ENCODE measurements at places on chromosomes 6 and 20.

- DNase-seq, result no peak
Observed at GRCh38 chr6:122702841-122703240, 76.7 kb upstream of the FABP7 start.

- DNase-seq, result no peak
Observed at GRCh38 chr20:33858666-33859065, 47.5 kb downstream of the CHMP4B start.

DNA sequence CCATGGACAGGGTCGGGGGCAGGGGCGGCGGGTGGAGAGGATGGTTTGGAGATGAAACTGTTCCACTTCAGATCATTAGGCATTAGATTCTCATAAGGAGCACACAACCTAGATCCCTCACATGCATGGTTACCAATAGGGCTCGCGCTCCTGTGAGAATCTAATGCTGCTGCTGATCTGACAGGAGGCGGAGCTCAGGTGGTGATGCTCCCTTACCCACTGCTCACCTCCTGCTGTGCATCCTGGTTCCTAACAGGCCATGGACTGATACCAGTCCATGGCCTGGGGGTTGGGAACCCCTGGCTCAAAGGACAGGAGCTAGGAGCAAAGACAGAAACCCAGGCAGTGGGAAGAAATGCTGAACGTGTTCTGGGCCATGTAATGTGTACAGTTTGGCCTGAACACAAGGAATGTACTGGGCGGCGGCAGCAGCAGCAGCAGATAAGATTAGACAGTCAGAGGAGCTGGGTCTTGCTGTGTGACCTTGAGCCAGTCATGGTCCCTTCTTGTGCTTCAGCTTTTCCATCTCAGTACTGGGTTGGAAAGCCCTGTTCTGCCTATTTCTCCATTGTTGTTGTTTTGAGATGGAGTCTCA is 4.7 kb upstream of the SPAG4 start:
- no peak for DNase-seq

GRCh38 chr6:161618831-161619454 is 345.1 kb upstream of the AGPAT4 start:
- DNase-seq, result no peak

DNA sequence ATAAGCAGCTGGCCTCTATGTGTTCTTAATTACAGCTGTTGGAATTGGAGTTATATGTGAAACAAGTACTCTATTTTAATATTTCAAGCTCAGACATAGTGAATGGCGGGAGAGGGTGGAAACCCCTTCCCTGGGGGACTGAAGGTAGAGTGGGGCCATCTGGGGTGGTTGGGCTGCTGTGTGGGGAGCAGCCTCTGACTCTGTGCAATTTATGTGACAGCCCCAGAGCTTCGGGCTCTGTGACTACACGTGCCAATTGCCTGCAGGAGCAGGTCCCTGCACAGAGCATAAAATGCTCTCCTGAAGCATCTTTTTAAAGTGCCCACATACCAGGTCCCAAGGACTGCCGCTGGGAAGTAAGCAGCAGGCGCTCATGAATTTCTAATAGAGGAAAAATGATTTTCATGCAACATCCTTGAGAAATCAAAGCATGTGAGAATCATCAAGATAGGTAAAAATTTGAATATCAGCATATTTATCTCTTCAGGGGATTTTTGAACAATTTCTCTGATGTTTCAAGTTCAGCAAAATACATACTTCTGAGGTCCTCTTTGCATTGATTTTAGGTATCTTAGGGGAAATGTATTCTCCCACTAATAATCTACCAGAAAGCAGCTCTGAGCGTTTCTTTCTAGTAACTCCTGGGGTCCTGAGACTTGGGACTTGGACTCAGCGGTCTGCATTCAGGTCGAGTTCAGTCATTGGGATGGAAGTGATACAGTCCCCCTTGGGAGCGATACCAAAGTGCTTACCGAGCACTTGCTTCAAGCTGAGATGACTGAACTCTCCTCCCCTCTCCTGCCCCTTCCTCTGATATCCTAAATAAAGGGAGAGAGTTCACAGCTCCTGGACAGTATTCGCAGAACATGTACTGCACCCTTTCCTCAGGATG is 40.0 kb downstream of the ALDH8A1 start:
- no peak for DNase-seq

- no peak for DNase-seq
Observed at GRCh38 chr6:157236040-157236725, 87.1 kb downstream of the TMEM242 start.

GRCh38 chr6:50829898-50830444 is 11.3 kb downstream of the TFAP2B start:
- no peak for DNase-seq

DNA sequence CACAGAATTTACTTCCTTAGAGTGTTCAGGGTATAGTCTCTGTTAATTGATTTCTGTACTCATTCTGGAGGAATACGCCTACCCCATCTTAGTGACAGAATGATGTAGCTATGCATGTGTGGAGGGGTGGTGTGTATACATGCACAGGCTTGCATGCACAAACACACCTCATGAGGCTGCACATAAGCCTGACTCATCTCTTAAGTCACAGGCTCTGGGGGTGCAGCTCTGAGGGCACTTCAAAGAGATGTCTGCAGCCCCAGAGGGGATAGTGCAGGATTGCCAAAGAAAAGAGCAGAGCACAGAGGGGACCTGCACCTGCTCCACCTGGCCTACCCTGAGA is 24.6 kb downstream of the TBX18 start:
- DNase-seq, result no peak

GRCh38 chr6:85112540-85112939 is 337.3 kb upstream of the NT5E start:
- no peak for DNase-seq

DNA sequence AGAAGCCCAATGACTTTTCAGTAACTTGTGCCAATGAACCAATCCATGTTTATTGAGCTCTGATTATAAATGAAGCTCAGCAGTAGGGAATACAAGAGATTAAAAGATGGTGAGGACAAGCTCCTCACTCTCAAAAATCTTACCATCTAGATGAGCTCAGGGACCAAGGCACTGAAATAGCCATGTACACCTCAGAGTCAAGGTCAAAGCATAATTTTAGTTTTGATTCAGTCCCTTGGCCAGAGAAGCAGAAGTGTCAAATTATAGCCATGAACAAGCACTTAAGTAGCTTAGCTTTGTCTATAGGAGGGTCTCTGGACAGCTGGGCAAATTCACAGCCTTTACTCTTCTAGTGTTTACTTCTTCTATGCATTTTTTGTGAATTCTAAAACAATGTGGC is 131.0 kb upstream of the DTNBP1 start:
- DNase-seq, result no peak

- DNase-seq, result no peak
Observed at GRCh38 chr20:54475334-54476168, at the start of gene DOK5. DOK5 (plus strand) TSS chr20:54475593; CDS start chr20:54475947, 354 bp downstream.

GRCh38 chr20:51419231-51419630 is 123.3 kb downstream of the NFATC2 start:
- no peak for DNase-seq

- no peak for DNase-seq
Observed at GRCh38 chr20:5630071-5630470, 120.1 kb upstream of the SHLD1 start.

- DNase-seq, result no peak
Observed at GRCh38 chr20:19992996-19993908, 23.9 kb upstream of the NAA20 start.

DNA sequence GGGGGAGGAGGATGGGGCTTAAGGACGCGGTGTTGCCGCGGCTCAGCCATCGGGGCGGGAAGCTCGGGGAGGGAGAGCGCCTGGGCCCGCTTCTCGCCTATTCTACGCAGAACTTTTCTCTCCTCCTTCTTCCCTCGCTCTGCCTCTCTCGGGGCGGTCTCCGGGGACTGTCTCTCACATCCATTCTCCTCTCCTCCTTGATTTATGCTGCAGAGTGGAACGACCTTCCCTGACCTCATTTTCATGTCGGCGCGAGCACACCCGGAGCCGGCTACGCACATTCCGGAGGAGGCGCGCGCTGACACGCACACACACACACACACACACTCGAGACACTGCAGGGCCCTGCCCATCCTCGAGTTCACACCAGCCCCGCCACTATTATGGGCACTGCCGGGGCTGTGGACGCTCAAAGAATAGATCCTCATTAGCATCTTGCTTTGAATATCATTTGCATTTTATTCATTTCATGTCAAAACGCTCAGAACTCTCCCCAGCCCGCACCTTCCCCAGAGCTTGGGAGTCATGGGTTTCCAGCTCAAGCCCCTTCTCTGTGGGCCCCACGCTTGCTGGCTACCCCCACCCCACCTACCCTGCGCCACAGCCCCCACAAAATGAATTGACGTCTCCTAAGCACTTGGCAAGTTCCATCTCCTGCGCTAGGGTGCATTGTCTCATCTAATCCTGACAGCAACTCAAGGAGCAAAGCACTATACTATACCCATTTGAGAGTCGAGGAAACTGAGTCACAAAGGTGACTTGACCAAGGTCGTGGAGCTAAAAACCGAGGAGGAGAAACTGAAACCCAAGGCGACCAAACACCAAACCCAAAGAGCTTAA is 36.8 kb downstream of the NCR2 start:
- DNase-seq, result no peak

DNA sequence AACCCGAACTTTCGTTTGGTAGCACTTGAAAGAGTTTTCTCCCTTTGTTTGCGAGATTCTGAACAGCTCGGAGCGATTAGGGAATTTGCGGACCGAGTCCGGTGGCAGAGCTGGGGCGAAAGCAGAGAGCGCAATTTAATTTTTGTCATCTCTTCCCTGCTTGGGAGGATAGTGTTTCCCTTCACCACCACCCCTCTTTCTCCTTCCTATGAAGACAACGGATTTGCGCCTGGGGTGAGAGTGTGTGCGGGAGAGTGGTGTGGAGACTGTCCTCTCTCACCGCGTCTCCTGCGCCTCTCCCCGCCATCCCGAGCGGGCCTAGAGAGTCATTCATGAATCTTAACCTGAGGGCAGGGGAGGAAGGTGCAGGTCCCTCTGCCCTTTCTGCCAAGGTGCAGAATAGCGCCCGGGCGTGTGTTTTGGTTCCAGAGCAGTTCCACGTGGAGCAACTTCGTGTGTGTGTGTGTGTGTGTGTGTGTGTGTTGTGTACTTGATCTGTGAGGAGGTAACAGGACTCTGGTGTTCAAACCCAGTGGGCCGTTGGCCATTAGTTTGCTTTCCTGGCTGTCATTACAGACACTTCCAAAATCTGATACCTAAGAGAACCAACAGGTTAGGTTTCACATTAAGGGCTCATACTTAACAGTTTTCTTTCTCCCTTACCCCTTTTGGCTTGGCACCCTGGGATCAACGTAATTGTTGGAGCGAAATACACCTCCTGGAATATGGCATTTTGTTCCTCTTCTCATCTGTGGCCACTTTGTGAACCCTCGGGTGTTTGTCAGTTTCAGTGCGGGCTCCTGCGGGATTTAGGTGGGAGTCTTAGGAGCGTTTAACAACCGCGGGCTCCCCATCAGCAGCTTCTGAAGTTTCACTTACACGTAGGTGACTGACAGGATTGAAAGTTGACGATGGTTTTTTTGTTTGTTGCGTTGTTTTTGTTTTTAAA is 1.8 kb downstream of the EYA4 start:
- DNase-seq, result no peak

GRCh38 chr6:35186571-35186970 is 27.2 kb upstream of the SCUBE3 start:
- no peak for DNase-seq

DNA sequence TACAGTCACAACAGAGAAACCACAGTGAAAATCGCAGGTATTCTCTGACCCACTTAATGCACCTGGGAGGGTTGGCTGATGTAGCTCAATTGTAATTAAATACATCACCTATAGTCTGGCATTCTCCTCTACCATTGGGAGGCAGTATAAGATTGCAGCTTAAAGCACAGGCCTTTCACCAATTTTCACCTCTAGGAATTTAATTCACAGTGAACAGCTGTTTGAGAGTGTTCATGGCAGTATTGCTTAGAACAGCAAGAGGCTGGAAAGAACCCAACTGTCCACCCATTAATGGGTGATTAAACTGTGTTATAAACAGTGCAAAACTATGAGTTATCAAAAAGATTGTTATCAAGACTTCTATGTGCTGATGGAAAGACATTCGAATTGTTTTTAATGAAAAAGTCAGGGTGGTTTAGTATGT is 2.0 kb downstream of the EDEM2 start:
- DNase-seq, result peak; percentile 37

- no peak for DNase-seq
Observed at GRCh38 chr20:48720256-48720985, 107.4 kb downstream of the PREX1 start.

DNA sequence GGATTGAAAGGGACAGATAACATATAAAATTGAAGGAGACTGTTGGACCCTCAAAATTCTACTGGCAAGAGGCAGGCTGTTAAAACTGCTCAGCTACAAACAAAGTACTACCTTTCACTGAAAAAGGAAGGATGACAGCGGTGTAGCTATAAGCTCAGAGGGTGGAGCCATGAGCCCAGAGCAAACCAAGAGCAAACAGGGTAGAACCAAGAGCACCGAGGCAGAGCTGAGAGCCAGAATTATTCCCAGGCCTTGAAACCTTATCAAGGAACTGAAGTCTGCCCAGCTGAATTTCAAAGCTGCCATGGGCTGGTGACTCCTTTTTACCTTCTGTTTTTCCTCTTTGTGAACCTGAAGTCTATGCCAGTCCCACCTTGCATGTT is 74.7 kb upstream of the SLC4A11 start:
- DNase-seq, result no peak

GRCh38 chr6:168692193-168692914 is 251.4 kb downstream of the SMOC2 start:
- no peak for DNase-seq

DNA sequence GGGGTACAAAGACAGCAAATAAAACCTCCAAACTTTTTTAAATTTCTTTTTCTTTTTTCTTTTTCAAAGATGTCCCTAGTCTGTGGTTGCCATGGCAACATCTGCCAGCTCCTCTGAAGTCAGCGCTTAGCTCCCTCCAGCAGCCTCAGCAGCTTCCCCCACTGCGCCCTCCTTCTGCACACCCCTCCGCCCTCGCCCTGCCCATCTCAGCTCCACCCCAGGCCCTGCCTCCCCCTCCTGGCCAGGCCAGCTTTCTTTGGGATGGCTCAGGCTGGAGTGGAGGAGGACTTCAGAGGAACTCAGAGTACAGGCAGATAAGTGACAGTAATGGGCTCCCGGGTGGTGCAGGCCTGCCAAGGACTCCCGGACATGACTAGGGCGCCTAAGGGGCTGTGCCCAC is 104.6 kb downstream of the LRFN2 start:
- DNase-seq, result no peak

- no peak for DNase-seq
Observed at GRCh38 chr6:44742828-44743372, 355.4 kb downstream of the CDC5L start.

DNA sequence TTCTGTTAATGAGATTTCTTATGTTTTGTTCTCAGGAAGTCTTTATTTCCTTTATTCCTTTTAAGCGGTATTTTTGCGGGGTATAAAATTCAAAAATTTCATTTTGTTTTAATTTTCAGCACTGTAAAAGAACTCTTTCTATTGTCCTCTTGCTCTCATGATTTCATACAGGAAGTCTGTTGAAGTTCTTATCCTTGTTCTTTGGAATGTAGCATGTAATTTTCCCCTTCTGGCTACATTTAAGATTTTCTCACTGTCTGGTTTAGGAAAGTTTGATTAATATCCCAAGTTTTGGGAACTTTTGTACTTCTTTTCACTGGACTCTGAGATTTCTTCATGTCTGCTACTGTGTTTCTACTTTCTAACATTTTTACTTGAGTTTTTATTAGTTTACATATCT is 581.4 kb upstream of the GJE1 start:
- no peak for DNase-seq

GRCh38 chr6:170074907-170075306 is 216.0 kb downstream of the DLL1 start:
- no peak for DNase-seq

All from GM19239 (cell line).